ENCODE measurements at places on chromosomes 5 and 9. TPM values are rescaled to one million over a fixed set of nuclear protein-coding genes. Genes with fewer than 3 reads are reported as not detected.

DNA sequence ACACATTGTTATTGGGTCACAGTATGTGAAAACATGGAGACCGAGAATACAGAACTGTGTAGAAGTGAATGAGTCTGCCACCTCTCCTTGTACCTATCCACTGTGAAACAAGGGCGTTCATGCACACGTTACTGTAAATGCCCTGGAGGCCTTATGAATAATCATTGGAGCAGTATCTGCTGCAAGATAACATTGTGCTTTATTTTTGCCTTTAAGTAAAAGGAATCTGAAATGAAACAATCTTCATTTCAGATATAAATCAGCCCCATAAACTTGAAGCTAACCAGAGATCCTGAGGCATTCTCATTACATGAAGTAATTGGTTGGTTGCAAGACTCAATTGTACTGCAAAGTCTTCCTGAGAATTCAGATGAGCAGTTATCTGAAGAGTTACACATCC lies 419.6 kb downstream of the KDM4C start:
- no peak overlapping the region for H3K27ac ChIP-seq
- no peaks in the 10 kb centered on the region for H3K27me3 ChIP-seq
- DNase-seq: no peak
- H3K4me3 ChIP-seq: no peak overlapping the region

- no peak overlapping the region for H3K4me3 ChIP-seq
- no peak for DNase-seq
- no peak overlapping the region for H3K27ac ChIP-seq
These were observed 98.3 kb upstream of the PRRC1 start for GRCh38 chr5:127418974-127419682.

Gene SOX30
- total RNA-seq: 0.10 TPM

- H3K4me1 ChIP-seq: peaks cover 14% of the 10 kb centered on the region
- no peak overlapping the region for H3K4me3 ChIP-seq
- no peak for DNase-seq
- H3K36me3 ChIP-seq: no peaks in the 10 kb centered on the region
- no peak overlapping the region for H3K27ac ChIP-seq
These were observed 2.2 kb downstream of the CACFD1 start for GRCh38 chr9:133461975-133462374.

GRCh38 chr5:80318212-80318611 lies 1.6 kb upstream of the SPZ1 start:
- no peak overlapping the region for H3K4me3 ChIP-seq
- no peak for DNase-seq
- no peaks in the 10 kb centered on the region for H3K4me1 ChIP-seq
- H3K27me3 ChIP-seq: peaks cover 26% of the 10 kb centered on the region

Gene CRHBP
- 0.29 TPM for total RNA-seq

- H3K4me1 ChIP-seq: peaks cover 33% of the 10 kb centered on the region
- peak; percentile 25 for DNase-seq
- H3K4me3 ChIP-seq: no peak overlapping the region
- no peak overlapping the region for H3K27ac ChIP-seq
- H3K36me3 ChIP-seq: peaks cover 6% of the 10 kb centered on the region
- peaks cover 19% of the 10 kb centered on the region for H3K27me3 ChIP-seq
These were observed 13.9 kb downstream of the TLR4 start for GRCh38 chr9:117718085-117718484.

- DNase-seq: no peak
- H3K36me3 ChIP-seq: peaks cover 36% of the 10 kb centered on the region
- peaks cover 55% of the 10 kb centered on the region for H3K4me1 ChIP-seq
These were observed 1.8 kb downstream of the EHMT1 start for GRCh38 chr9:137620581-137620980.

GRCh38 chr5:115941051-115941675 lies 21.1 kb upstream of the LVRN start:
- peaks cover 6% of the 10 kb centered on the region for H3K27me3 ChIP-seq
- H3K4me1 ChIP-seq: no peaks in the 10 kb centered on the region
- no peaks in the 10 kb centered on the region for H3K36me3 ChIP-seq

Gene LEAP2
- 3.4 TPM for total RNA-seq

Gene CNTLN
- 1.5 TPM for total RNA-seq

Gene KLF4
- total RNA-seq: 1.9 TPM

GRCh38 chr5:33753704-33754103 lies 138.1 kb downstream of the ADAMTS12 start:
- peaks cover 2% of the 10 kb centered on the region for H3K27me3 ChIP-seq
- H3K36me3 ChIP-seq: no peaks in the 10 kb centered on the region
- no peak overlapping the region for H3K27ac ChIP-seq
- no peak overlapping the region for H3K4me3 ChIP-seq

- no peak overlapping the region for H3K27ac ChIP-seq
- no peaks in the 10 kb centered on the region for H3K36me3 ChIP-seq
- no peak overlapping the region for H3K4me3 ChIP-seq
- H3K4me1 ChIP-seq: peaks cover 4% of the 10 kb centered on the region
- no peak for DNase-seq
These were observed 51.7 kb downstream of the SHB start for GRCh38 chr9:38017149-38017884.

Gene KIF12
- not detected for total RNA-seq

Gene GABRA6
- not detected for total RNA-seq

Gene EQTN
- not detected for total RNA-seq

- H3K27me3 ChIP-seq: no peaks in the 10 kb centered on the region
- DNase-seq: no peak
These were observed 32.9 kb downstream of the MAP3K1 start for GRCh38 chr5:56848206-56848605.

Gene PLEKHG4B
- total RNA-seq: not detected

Gene MLANA
- not detected for total RNA-seq

GRCh38 chr9:12930906-12931305 lies 156.1 kb downstream of the LURAP1L start:
- DNase-seq: no peak
- H3K36me3 ChIP-seq: no peaks in the 10 kb centered on the region
- no peak overlapping the region for H3K4me3 ChIP-seq
- no peaks in the 10 kb centered on the region for H3K27me3 ChIP-seq

DNA sequence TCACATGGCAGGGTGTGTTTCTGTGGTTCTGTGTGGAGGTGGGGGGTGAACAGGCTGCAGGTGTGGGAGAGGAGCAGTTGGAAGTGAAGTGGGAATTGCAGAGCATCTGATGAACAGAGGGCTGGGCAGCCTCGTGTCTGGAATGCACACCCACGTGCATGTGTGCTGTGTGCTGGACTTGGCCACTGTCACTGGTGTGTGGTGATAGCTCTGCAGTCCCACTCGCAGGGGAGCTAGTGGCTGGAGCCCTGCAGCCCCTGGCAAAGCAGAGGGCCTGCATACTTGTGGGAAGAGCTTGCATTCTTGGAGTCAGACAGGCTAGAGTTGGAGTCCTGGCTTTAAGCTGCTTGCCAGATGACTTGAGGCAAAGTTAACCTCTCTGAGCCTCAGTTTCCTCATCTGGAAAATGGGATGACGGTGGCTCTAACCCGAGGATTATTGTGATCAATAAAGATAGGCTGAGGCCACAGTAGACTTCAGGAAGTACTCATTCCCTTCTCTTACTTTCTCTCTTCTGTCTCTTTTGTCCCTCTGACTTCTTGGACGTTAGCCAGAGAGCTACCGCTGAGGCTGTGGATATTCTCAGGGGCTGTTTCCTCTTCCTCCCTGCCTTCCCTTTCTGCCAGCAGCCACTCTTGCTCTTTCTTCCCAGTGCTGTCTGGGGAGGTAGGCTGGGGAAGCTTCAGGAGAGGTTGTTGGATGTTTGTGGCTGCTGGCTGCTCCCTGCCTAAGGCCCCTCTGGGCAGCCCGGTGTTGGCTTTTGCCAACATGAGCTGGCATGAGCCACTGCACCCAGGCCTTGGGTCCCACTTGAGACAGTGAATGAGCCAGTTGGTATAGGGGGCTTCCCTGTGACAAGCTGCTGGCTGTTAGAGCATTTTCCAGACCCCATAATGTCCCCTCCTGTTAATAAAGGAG lies 18.3 kb downstream of the PSAT1 start:
- DNase-seq: no peak
- no peaks in the 10 kb centered on the region for H3K4me1 ChIP-seq
- peak overlapping the region; percentile 72 for H3K27ac ChIP-seq
- H3K4me3 ChIP-seq: no peak overlapping the region
- no peaks in the 10 kb centered on the region for H3K27me3 ChIP-seq
- peaks cover 78% of the 10 kb centered on the region for H3K36me3 ChIP-seq

- no peak overlapping the region for H3K27ac ChIP-seq
- peaks cover 12% of the 10 kb centered on the region for H3K4me1 ChIP-seq
- no peak for DNase-seq
- no peaks in the 10 kb centered on the region for H3K36me3 ChIP-seq
- H3K27me3 ChIP-seq: no peaks in the 10 kb centered on the region
These were observed 13.3 kb upstream of the MRPS30 start for GRCh38 chr5:44795496-44795895.

DNA sequence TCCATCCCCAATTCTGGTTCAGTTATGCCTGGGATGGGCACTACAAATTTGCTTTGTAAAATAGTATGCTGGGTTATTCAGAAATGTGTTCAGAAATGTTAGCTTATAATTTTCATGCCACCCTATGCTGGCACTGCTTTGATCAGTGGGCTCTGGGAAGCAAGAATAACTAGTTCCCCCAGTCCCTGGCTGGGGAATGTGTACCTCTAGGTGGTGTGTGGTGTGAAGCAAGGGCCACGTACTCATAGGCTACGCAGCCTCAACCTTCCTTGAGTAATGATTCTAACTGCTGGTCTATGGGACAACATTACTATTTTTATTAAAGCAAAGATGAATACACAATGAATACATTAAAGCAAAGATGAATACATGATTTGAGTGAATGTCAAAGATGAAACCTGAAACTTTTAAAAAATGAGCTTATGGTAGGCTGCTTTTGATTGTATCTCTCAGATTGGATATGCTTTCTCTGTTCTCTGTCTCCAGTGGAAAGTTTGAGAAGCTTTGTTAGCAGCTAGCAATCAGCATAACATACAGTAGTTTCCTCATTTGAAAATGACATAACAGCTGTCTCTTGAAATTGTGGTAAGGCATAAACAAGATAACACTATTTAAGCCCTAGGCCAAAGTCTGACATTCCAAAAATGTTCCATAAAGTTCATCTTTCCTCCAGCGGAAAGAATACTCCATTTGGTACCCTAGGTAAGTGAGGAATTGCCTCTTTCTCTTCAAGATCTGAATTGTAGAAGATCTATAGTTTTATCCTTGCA lies 174.7 kb upstream of the NFIB start:
- no peaks in the 10 kb centered on the region for H3K36me3 ChIP-seq
- peaks cover 4% of the 10 kb centered on the region for H3K27me3 ChIP-seq
- no peaks in the 10 kb centered on the region for H3K4me1 ChIP-seq
- DNase-seq: no peak

DNA sequence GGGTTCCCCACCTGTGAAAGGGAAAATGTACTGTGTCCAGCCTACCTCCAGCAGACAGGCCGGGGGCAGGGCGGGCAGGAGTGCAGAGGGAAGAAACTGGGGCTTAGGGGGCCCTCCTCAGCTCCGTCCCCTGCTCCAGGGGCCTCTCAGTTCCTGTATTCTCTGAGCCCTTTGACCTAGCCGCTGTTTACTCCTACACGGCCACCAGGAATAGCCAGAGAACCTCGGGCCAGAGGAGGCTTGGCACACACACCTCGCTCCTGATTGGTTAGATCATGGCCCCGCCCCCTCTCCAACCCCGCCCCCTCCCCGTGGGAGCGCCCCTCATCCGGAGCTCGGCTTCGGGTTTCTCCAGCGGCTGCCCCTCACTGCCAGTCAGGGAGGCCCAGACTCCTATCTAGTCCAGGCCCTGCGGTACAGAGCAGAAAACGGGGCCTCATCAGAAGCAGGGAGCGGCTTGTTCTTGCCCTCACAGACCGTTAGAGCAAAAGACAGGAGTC lies 2.2 kb downstream of the ST6GALNAC6 start:
- no peak for DNase-seq
- H3K4me3 ChIP-seq: peak overlapping the region; percentile 12
- H3K27me3 ChIP-seq: no peaks in the 10 kb centered on the region
- peaks cover 31% of the 10 kb centered on the region for H3K4me1 ChIP-seq
- H3K27ac ChIP-seq: no peak overlapping the region
- H3K36me3 ChIP-seq: peaks cover 60% of the 10 kb centered on the region

Gene SHOC1
- total RNA-seq: not detected

GRCh38 chr9:122180633-122181032 lies 20.9 kb downstream of the MORN5 start:
- no peaks in the 10 kb centered on the region for H3K4me1 ChIP-seq
- H3K27ac ChIP-seq: no peak overlapping the region
- DNase-seq: no peak

Gene PCDHB7
- not detected for total RNA-seq

Gene GRIN3A
- total RNA-seq: not detected

Gene PCDHGB2
- total RNA-seq: 0.13 TPM

GRCh38 chr5:133754575-133755169 lies 142.3 kb upstream of the FSTL4 start:
- DNase-seq: peak; percentile 40
- H3K27me3 ChIP-seq: peaks cover 27% of the 10 kb centered on the region
- H3K4me1 ChIP-seq: no peaks in the 10 kb centered on the region
- no peaks in the 10 kb centered on the region for H3K36me3 ChIP-seq
- H3K4me3 ChIP-seq: no peak overlapping the region

DNA sequence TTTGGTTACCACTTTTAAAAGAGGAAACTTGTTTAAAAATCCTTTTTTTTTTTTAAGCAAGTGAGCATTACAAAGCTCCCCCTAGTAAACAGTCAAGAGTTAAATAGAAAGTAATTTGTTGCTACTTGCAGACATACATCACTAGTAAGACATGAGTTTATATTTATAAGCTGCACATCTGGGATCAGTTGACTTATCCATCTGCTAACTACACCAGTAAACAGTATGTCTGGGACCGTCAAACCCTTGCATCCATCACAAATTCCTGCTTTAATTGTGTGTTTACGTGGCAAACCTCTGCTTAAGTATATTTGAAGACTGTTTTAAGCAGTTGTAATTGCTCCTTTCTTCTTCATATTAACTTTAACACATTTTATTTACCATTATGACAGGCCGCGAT lies 146.8 kb downstream of the EBF1 start:
- H3K4me3 ChIP-seq: no peak overlapping the region
- H3K36me3 ChIP-seq: no peaks in the 10 kb centered on the region
- H3K27ac ChIP-seq: no peak overlapping the region
- DNase-seq: no peak

Gene DBH
- total RNA-seq: not detected

GRCh38 chr9:75001719-75002421 lies 26.2 kb downstream of the CARNMT1 start:
- no peaks in the 10 kb centered on the region for H3K4me1 ChIP-seq
- H3K27ac ChIP-seq: no peak overlapping the region
- peak; percentile 30 for DNase-seq

- H3K4me3 ChIP-seq: no peak overlapping the region
- peaks cover 20% of the 10 kb centered on the region for H3K4me1 ChIP-seq
- peak; percentile 30 for DNase-seq
- peak overlapping the region; percentile 37 for H3K27ac ChIP-seq
- H3K36me3 ChIP-seq: peaks cover 2% of the 10 kb centered on the region
These were observed 25.7 kb upstream of the UGCG start for GRCh38 chr9:111870774-111871498.

GRCh38 chr5:91224456-91224855 lies 158.7 kb downstream of the ARRDC3 start:
- DNase-seq: no peak
- H3K4me3 ChIP-seq: no peak overlapping the region
- H3K36me3 ChIP-seq: peaks cover under 1% of the 10 kb centered on the region
- peaks cover 4% of the 10 kb centered on the region for H3K27me3 ChIP-seq

Gene DAB2
- not detected for total RNA-seq

- DNase-seq: no peak
- H3K27ac ChIP-seq: no peak overlapping the region
- H3K36me3 ChIP-seq: no peaks in the 10 kb centered on the region
- H3K27me3 ChIP-seq: peaks cover 3% of the 10 kb centered on the region
- H3K4me1 ChIP-seq: no peaks in the 10 kb centered on the region
These were observed 286.1 kb upstream of the ACTBL2 start for GRCh38 chr5:57768745-57769144.

Gene CAMLG
- total RNA-seq: 23.1 TPM

Gene ANXA2R
- total RNA-seq: 28.0 TPM

All from activated CD8-positive, alpha-beta T cell treated with anti-CD3 and anti-CD28 coated beads, Interleukin-2, amount 10 ng/mL, durations not matched to agents 7 days and 5 days (primary cell).